D721Med (cell line): ENCODE measurements at places on chromosomes 16 and 17.

- no peak for DNase-seq
Measured at GRCh38 chr17:78353834-78354233, 6.0 kb downstream of the SOCS3 start.

GRCh38 chr16:74596586-74596985 lies 10.3 kb downstream of the GLG1 start:
- no peak for DNase-seq

GRCh38 chr17:27549251-27549893 lies 81.6 kb upstream of the LGALS9 start:
- DNase-seq = no peak

DNA sequence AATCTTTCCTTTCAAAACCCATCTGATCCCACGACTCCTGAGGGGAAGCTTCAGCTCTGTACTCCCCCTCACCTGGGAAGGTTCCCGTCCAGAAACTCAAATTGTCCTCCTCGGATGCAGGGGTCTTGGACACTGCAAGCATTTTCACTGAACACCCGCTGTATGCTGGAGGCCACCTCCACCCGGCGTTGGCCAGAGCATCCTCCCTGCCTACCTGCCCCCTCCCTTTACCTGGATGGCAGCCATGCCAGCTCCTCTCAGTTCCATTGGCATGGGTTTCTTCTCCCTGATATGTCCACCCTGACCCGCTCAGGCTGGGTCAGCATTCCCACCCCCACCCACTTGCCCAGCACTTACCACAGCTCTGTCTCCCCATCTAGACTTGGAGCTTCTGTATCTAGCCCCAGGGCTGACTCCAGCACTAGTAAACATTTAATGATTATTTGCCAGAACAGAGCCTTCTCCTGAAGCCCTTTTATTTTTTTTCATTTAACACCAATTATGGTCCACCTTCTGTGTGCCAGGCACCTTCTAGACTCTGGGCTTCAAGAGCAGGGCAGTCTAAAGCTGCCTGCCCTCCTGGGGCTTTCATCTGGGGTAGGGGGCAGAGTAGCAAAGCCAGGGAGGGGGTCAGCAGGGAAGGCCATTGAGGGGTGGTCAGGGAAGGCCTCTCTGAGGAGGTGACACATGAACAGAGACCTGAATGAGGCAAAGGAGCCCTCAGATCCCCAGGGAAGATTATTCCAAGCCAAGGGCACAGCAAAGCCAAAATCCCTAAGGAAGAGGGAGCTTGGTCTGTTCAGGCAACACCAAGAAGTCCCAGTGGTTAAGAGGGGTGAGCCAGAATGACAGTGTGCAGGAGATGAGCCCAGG lies 8.9 kb upstream of the KRT19 start:
- no peak for DNase-seq

DNA sequence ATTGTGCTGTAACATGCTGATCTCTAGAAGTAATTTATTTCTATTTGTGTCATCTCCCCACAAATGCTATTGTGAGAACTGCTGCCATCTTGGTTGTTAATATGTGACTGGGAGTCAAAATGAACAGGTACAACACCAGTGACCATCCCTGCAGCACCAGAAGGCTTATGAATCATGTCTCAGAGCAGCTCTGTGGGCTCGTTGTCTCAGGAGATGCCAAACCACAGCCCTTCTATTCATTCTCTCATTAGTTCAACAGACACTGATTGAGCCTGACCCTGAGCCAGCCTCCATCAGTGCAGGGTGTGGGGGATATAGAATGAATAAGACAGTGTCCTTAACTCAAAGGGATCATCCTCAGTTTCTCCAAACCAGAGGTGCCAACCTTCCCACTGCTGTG lies 92.5 kb downstream of the UTP18 start:
- no peak for DNase-seq

DNA sequence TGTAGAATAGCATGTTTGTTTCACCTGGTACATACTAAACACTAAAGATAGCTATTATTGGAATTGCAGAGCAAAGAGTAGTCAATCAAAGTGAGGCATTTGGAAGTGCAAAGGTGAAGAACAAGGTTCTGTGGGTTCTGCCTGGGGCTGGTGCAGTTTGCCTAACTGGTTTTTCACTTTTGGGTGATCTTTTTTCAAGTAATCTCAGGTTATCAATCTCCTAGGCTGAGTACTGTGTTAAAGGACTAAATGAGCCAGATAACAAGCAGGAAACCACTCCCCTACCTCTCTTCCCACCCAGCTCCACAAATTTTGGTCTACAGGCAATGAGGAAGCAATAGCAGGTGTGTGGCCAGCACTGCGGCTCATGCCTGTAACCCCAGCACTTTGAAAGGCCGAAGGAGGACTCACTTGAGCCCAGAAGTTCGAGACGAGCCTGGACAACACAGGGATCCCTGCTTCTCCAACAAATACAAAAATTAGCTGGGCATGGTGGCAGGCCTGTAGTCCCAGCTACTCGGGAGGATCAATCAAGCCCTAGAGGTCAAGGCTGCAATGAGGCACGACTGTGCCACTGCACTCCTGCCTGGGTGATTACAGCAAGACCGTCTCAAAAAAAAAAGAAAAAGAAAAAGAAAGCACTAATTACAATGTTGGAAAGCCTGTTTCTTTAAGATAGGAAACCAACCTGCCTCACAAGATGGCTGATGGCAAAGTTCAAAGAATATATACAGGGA lies 2.0 kb upstream of the NTAN1 start:
- no peak for DNase-seq

GRCh38 chr16:85911251-85911930 lies 12.4 kb downstream of the IRF8 start:
- DNase-seq = no peak

GRCh38 chr17:45821147-45821546 lies 23.5 kb upstream of the SPPL2C start:
- no peak for DNase-seq

GRCh38 chr17:22278302-22279275 lies 586.3 kb downstream of the KCNJ18 start:
- no peak for DNase-seq

DNA sequence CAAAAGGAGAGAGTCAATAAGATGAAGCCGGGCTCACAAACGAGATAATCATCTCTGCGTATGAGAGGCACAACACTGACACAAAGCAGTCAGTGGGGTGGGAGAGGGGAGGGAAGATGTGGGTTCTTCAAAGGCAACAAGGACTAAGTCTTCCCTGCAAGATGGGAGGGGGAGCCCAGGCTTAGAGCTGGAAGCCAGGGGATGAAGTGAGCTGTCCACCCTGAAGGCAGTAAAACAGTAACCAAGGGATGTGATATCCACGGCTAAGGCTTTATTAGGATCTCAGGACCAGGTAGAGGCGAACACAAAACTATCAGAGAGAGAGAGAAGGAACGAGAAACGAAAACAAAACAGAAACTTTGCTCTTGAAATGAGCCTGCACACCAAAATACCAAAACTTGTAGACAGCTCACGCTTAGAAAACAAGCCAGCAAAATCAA lies 115.9 kb downstream of the DYNLRB2 start:
- DNase-seq = no peak

DNA sequence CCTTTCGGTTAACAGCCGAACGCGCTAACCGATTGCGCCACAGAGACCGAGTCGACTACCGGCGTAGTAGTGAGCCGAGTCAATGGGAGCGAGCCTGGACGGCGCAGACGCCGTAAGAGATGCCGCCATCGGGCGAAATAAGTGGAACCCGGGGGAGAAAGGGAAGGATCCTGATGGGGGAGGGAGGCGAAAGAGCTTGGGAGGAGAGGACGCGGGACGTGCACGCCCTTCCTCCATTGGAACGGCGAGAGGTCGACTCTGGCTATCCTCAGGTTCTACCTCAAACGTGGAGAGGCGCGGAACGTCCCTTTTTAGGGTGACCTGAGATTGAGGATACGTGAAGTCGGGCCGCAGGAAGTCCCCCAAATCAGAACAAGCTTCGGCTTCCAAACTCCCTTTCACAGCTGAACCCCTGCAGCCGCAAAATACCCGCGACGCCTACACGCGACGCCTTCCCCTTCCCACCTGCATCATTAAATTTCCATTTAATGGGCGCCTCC lies 683 bp upstream of the PSMB3 start:
- no peak for DNase-seq

- no peak for DNase-seq
Measured at GRCh38 chr17:74045608-74046280, 157.7 kb upstream of the RPL38 start.

DNA sequence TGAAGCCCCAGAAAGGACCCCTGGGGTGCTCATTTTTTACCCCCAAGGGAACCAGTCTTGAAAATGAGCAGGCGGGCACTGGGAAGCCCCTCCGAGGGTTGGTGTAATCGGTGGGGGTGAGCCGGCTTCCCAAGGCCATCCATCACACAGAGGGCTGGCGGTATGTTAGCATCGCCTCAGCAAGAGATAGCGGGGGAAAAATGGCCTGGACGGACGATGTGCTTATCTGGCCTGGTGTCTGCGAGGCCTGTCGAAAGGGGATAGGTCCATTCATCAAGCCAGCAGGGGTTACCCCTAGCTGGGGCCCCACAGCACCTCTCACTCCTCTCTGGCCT lies 188.9 kb downstream of the IRF8 start:
- no peak for DNase-seq

DNA sequence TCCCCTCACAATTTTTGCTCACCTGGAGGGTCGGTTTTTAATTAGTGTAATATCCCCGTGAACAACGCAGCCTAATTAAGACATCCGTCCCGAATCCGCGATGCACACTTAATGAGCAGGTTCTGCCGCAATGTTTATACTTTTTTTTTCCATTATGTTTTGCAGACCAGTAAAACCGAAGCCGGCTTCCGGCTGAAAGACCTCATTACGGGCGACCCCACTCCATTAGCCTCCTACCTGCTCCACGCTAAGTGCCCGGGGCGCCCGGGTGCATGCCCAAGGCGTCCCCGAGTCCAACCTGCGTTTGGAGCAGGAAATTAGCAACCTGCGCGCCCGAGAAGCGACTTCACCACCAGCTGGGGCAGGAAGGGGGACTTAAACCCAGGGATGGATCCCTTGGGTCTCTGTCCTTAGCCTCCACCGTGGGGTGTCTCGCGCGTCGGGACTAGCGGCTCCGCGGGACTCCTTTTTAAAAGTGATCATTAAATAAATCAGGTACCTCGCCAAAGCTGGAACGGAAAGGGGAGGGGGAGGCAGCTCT lies 1.7 kb downstream of the RBFOX3 start:
- no peak for DNase-seq

DNA sequence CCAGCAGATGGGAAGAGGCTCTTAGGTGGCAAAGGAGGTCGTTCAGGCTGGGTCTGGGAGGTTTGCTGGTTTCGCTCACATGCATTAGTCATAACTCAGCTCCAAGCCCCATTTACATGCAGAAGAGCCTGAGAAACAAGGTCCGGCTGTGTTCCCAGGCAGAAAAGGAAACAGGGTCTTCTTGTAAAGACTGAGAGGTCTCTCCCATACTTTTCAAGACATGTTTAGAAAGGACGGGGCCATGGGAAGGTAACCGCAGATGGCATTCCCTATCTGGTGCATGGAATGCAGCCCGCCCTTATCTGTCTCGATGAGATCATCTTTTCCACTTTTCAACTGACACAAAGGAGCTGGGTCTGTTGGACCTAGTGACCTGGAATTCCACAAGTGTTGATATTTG lies 389.0 kb upstream of the CDH11 start:
- DNase-seq = no peak

- no peak for DNase-seq
Measured at GRCh38 chr16:75379339-75379738, 54.0 kb downstream of the CFDP1 start.

DNA sequence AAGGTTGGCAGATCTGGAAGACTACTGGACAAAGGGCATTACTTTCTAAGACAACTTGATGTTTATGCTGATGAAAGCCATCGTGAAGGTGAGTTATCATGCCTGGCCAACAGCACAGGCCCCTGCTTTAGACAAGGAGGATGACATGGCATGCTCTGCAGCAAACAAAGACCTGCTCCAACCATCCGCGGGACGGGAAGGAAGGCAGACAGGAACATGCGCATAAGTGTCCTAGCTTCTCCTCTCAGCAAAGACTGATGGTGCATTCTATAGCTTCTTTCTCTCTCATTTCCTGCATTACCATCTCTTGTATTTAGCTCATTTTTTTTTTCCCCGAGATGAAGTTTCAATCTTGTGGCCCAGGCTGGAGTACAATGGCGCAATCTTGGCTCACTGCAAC lies 5.4 kb downstream of the NPLOC4 start:
- DNase-seq = no peak

DNA sequence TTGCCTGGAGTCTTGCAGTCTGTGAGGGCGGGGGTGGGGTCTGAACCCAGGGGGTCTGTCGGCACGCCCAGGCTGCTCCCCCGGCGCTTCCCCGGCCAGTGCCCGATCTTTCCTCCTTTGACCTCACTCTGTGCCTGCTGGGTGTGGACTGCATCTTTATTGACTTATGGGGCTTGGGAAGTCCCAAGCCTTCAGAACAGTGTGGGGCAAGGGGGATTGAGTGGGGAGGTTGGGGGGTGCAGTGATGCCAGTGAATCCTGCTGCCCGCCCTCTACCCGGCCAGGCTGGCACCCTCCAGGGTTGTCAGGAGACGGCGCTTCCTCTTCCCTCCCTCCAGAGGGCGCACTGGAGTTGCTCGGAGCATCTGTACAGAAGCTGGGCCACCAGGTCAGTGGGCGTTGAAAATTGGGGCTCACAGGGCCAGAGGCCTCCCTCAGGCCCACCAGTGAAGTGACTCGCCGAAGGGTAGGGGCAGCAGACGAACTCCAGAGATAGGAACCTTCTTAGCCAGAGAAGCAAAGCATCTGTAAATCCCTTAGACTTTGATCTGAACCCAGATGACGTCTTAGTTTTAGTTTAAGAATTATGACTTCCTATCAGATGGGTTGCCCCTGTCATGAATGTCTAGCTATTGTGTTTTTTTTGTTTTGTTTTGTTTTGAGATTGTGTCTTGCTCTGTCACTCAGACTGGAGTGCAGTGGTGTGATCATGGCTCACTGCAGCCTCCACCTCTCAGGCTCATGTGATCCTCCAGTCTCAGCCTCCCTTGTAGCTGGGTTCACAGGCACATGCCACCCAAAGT lies 184.8 kb upstream of the CIBAR2 start:
- no peak for DNase-seq

- no peak for DNase-seq
Measured at GRCh38 chr17:17235212-17236174, 1.5 kb downstream of the FLCN start.

- no peak for DNase-seq
Measured at GRCh38 chr17:29574732-29575510, 6.4 kb downstream of the TP53I13 start.

- DNase-seq = no peak
Measured at GRCh38 chr17:43025766-43026537, 921 bp downstream of the RND2 start.

DNA sequence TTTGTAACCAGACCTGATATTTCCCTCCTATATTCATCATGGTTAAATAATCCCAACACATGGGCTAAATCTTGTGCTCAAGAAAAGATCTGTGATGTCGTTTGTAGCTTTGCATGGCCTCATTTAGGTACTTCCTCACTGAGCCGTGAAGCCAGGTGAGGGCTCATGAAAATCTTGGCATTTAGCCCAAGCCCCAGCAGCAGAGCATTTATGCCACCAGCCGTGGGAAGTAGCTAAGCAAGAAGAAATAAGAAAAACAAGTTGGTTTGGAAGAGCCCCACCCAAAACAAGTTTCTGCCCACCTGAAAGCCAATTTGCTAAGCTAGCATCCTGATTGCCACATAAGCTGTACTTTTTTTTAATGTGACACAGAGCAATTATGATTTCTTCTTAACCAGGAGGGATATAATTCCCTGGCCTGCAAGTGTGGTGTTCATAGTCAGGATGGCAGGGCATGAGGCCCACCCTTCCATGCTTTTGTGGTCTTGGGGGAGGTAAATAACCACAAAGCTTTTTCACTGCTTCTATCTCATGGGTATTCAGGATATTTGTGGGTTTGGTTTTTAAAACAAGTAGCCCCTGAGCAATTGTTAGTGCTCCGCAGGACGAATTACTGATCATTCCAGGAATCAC lies 10.5 kb downstream of the TMIGD1 start:
- DNase-seq = no peak
